ENCODE measurements at places on chromosomes 7 and 10.

DNA sequence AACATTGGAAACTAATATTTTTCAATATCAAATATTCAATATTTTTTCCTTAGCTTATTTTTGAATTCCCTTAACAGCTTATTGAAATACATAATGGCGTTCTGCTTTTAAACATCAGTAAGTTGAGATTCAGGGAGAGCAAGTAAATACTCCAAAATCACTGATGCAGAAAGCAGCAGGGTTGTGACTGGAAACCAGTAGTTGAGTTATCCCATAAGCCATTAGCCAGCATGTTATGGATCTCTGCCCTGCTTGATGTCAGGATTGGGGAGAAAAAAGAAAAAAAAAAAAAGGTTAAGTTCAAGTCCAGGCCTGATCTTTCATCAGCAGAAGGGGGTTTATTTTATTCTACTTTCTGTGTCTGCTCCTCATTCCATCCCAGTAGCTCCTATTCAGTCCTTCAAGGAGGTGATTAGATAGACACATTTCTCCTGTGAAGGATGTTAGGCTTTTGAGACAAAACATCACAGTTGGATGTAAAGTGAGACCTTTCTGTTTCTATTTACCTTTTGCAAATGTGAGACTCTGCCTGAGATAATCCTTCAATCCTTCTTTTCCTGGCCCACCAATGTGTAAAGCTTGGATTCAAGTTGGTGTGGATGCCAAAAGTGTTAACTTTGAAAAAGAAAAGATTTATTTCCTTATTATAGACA, 110.9 kb upstream of the HDAC9 start:
- no peak for DNase-seq

- DNase-seq = no peak
Measured at GRCh38 chr10:93514521-93514920, 18.1 kb downstream of the CEP55 start.

GRCh38 chr7:88399036-88399435, 92.3 kb upstream of the STEAP4 start:
- no peak for DNase-seq

DNA sequence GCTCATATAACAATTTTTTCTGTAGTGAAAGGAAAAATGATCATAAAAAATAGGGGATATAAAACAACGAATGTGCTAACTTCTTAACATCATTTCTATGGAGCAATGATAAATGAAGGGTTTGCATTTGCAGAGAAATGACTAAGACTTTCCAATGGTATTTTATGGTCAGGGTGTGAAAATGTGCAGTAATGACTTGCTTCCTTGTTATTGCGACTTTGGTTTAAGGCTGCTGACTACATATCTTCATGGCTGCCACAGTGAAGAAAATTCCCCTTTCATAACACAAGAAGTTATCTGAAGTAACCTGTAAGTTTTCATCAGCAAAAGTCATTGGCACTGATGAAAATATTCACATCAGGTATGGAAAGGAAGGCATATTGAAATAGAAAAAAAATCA, 166.1 kb upstream of the NRG3 start:
- DNase-seq = no peak

DNA sequence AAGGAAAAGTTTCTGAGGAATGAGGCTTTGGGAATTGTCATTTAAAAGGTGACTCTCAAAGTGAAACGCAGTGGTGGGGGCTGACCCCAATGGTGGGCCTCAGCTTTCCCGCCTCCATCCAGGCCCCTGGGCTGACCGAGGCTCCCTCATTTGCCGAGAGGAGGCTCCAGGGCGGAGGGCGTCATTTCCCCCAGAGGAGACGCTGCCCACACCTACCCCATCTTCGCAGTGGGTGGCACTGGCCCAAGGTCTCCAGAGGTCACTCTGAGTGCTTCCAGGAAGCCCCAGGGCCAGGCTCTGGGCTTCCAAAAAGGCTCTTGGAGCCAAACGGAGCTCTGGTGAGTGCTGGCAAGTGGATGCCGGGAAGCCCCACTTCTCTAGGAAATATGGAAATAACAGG, 38.0 kb downstream of the TCERG1L start:
- DNase-seq = no peak

DNA sequence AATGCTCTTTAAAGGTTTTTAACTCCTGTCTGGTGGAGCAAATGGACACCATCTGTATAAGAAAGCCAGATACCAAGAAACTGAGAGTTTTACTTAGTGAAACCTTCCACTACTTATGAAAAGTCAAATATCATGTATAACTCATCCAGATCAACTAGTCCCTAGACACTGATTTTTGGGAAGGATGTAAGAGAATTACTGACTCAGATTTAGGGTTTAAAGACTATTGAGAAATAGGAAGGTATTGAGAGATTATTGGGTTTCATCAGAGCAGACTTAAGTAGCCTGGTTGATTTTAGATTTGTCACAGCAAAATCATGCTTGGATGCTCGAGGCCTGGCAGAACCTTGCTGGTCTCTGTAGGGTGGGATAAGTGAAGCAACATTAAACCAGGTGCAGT, 3.1 kb downstream of the CSTF2T start:
- DNase-seq = no peak

DNA sequence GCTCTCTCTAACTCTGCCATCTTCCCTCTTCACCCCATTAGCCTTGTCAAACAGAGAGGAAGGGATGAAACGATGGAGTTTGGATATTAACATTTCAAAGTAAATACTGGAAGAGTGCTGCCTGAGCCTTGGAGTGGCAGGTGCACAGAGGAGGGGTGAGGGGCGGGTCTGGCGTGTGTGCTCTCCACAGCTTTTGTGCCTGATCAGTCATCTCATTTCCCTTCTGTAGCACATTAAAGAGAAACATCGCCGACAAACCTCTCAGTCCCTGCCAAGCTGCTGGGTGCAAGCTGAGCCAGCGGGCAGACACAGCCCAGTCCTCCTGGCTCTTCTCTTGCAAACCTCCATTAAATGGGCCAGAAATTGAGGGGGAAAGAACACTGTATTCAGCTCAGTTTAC, 76.2 kb downstream of the SLIT1 start:
- DNase-seq = no peak

GRCh38 chr10:92419740-92420545, 129.0 kb downstream of the MARCHF5 start:
- DNase-seq = no peak

DNA sequence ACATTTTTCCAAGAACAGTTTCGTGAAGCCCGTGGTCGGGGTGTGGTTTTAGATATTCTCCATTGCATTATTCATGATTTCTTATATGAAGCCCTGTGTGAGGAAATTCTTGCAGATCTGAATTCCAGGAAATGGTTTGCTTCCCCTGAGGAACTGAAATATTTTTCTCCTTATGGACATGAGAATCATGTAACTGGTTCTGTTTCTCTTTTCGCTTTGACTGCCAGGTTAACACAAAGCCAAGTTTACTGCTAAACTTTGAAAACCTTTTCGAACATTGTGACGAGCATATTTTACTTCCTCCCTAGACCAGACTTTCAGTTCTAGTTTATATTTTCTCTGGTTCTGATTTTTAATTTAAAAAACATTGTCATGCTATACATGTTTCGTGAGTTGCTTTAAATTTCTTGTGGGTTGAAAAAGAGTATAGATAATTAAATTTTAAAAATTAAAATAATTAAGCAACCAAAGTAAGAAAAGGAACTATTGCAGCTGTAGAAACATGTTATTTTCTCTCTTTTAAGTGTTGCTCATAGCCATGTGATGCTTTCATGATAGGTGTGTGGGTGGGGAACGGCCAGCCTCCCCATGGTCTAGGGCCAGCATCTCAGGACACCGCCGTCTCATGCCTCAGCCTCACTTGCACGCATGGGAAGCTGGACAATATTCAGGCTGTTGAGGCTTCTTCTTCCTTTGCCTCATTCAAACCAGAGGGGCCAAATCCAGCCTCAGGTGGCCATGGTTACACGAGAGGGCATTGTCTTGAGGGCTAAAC, 97.1 kb downstream of the CREB5 start:
- no peak for DNase-seq

DNA sequence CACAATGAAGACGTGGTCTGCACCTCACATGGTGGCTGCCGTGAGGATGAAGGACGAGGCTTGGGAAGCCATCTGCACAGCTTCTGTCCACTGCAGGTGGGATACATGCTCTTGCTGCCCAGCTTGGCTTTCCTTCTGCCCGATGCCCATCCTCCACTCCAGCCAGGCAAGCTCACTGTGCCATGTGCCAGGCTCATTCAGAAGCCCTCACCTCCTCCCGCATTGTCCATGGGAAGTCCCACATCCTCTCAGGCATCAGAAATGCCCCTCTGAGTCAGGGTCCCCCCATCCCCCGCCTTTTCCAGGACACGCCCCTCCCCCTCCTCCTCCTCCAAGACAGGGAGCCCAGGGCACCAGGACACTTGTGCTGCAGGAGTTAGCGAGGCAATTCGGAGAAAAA, 4.6 kb upstream of the NOM1 start:
- no peak for DNase-seq

DNA sequence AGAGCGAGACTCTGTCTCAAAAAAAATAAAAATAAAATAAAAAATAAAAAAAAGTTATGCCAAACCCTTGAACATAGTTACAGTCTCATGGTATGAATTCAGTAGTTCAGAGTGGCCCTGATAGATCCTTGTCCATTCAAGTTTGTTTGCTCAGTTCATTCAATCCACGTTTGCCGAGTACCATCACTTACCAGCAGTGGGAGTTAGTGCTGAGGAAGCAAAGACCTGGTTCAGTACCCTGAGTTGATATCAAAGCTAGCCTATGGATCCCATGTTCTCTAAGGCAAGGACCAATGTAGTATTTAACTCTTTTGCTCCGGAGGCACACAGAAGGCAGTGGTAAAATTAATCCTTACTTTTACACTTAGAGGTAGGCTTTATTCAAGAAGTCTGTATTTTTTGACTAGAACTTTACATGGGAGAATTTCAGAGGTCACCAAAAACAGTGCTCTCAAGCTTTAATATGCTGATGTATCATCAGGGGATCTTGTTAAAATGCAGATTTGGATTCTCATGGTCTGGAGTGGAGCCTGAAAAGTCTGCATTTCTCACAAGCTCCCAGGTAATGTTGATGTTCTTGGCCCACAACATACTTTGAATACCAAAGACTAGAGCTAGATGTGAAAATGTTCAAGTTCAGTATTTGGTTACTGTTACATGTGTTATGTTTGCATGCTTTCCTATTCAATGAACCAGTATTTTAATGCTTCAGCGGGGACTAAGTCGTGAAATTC, 38.1 kb upstream of the HBP1 start:
- DNase-seq = no peak

DNA sequence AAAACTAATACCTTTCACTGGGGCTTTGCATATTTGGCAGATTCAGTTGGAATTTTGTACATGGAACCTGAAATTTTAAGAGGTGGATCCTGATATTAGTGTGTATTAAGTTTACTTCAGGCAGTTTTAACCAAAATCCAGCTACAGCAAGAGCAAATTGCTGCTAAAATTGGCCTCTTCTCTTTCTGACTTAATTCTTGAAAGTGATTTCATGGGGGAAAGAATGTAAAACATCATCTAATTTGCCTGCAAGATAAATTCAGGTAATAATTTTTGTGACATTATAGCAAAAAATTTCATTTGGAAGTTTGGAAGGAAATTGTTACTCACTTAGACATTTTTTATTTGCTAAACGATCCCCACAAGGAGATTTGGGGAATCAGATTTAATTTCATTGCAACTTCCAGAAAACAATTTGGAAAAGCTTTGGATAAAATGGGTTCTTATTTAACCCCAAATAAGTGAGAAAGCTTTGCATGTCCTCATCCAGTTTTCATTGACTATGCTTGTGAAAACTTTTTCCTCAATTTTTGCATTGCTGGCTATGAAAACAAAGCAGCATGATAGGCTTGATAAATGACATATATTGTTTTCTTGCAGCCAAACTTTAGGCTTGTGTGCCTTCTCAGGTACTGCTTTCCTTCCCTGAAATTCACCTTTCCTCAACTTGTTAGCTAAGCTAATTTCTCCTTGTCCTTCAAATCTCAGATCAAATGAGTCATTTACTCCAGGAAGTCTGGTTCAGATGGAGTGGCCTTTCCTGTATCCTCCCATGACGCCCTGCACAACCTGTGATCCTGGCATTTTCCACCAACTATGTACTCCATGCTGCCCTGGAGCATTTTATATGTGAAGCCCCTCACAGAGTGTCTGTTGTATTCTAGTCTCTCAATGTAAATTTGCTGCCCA, 27.4 kb upstream of the ZNF438 start:
- no peak for DNase-seq

GRCh38 chr10:1673568-1674345, 63.6 kb downstream of the ADARB2 start:
- DNase-seq = no peak

DNA sequence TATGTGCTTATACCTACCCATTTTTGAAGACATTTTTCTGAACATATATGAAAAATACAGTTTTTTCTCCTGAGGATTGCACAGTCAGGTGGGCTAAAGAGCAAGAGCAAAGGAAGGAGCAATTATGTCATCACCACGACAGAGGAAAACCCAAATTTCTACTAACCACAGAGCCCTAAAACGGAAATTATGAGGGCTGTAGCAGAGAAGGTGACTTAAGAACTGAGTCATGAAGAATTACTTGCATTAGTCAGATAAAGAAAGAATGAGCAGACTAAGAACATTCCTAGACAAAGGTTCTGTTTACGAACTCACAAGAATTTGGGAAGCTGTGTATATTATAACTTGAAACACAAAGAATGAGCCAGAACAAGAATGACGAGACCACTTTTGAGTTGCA, 974.4 kb downstream of the NXPH1 start:
- no peak for DNase-seq

- DNase-seq = no peak
Measured at GRCh38 chr10:58971211-58971610, 205.2 kb upstream of the PHYHIPL start.

DNA sequence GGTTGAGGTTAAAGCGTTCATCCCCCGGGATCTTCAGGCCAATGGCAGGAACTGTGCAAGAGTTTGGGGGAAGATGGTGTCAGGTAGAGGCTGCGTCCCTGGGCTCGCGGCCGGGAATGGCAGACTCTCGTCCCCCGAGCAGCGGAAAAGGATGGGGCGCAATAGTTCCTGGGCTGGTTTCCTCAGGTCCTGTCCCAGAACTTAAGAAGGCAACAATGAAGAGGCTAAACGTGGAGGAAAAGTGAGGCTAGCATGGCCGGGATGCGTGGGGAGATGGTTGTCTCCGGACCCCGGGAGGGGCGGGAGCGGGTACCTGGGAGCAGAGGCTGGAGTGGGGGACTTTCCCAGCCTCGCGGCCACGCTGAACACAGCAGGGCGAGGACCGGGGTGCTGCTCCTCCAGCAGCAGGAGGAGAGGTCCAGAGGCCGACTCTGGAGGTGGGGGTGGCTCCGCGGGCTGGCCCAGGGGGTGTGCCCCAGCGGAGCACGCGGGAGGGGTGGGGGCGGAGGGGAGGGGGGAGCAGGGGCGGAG, 882 bp downstream of the IRF5 start:
- no peak for DNase-seq

- DNase-seq = no peak
Measured at GRCh38 chr10:75303045-75303777, 67.5 kb upstream of the COMTD1 start.

DNA sequence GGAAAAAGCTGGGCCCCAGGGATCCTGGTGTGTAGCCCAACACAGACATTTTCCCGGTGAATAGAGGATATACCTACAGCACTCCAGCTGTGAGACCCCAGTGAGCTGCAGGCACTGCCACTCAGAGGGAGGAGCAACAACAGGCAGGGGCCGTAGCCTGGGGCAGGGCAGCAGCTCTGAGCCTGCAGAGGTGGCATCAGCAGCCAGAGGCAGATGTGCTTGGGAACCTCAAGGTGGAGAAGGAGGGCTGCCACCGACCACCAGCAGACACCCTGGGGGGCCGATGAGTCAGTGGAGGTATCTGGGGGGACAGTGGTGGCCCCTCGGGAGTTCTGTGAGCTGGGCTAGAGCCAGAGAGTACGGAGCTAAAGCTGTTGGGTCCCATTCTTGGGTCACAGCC, 110.2 kb upstream of the GDF10 start:
- no peak for DNase-seq

All from cortex of kidney (tissue), 1 donor.